ENCODE measurements at places on chromosomes 5 and 9.

GRCh38 chr5:154411338-154411737 lies 34.5 kb upstream of the SAP30L start:
- DNase-seq, result no peak

GRCh38 chr5:159316519-159317383 lies 13.5 kb downstream of the IL12B start:
- DNase-seq, result peak; percentile 11

- DNase-seq, result no peak
Measured at GRCh38 chr5:32735512-32735911, 24.4 kb downstream of the NPR3 start.

- DNase-seq, result peak; percentile 69
Measured at GRCh38 chr9:118170032-118170955, 466.1 kb downstream of the TLR4 start.

GRCh38 chr5:84618262-84618661 lies 233.6 kb upstream of the EDIL3 start:
- DNase-seq, result no peak

DNA sequence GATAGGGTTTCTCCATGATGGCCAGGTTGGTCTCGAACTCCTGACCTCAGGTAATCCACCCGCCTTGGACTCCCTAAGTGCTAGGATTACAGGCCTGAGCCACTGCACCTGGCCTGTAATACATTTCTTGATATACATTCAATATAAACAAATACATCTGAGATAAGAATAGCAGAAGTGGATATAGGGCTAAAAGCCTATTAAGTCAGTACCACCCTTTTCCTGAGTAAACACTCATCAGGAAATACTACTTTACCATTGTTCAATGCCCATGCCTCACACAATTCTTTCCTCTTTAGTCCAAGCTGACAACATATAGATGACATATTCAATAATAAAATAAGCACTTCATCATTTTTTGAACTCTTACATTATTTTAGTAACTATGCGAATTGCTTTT lies 64.8 kb downstream of the MRPS27 start:
- peak; percentile 6 for DNase-seq

GRCh38 chr9:2336055-2336454 lies 285.5 kb upstream of the VLDLR start:
- DNase-seq, result peak; percentile 31

- DNase-seq, result no peak
Measured at GRCh38 chr5:155066886-155067595, 53.5 kb downstream of the KIF4B start.

GRCh38 chr9:15300218-15300617 lies 6.8 kb downstream of the TTC39B start:
- no peak for DNase-seq

- DNase-seq, result peak; percentile 74
Measured at GRCh38 chr5:113178073-113178779, 201.6 kb downstream of the DCP2 start.

DNA sequence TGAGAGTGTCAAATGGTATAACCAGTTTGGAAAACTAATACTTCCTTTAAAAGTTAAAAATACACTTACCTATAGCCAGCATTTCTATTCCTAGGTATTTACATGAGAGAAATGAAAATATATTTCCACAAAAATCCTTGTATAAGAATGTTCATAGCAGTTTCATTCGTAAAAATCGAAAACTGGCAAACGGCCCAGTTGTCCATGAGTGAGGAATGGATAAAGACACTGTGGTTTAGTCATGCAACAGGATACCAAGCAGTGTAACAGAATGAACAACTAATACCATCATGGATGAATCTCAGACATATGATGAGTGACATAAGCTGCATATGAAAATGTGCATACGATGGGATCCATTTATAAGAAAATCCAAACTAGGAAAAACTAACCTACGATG lies 136.7 kb downstream of the MACROH2A1 start:
- no peak for DNase-seq
